ENCODE measurements at places on chromosomes 3 and 15. TPM values are rescaled to one million over a fixed set of nuclear protein-coding genes. Genes with fewer than 3 reads are reported as not detected.

GABRG3 gene
- total RNA-seq = not detected

CYP8B1 gene
- not detected for total RNA-seq

TMEM45A gene
- 10.1 TPM for total RNA-seq

GCNT3 gene
- not detected for total RNA-seq

OIP5 gene
- total RNA-seq = not detected

THRB gene
- 68.6 TPM for total RNA-seq

MAP3K13 gene
- total RNA-seq = 44.9 TPM

- DNase-seq = peak; percentile 5
Measured at GRCh38 chr15:96037584-96037983, 292.9 kb upstream of the NR2F2 start.

- DNase-seq = no peak
Measured at GRCh38 chr3:69294014-69294766, 91.7 kb downstream of the FRMD4B start.

- no peak for DNase-seq
Measured at GRCh38 chr15:101718896-101719295, 5.4 kb downstream of the TARS3 start.

- peak; percentile 4 for DNase-seq
Measured at GRCh38 chr3:119536757-119537156, 22.7 kb downstream of the CD80 start.

DNA sequence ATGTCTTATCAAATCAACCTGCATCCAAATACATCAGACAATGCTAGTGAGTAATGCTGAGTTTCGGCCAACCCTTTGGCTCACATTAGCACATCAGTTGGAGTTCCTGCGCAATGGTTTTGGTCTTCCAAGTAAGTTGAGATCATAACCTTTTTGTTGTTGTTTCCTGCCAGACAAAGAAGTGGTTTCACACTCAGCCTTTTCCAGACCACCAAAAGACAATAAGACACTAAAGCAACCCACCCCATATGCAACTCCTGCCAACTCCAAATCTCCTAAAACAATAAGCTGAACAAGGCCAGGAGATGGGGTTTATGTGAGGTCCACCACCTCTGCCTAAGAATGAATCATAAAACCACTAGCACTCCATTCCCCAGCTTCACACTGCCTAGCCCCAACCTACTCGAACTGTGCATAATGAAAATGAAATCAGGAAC lies 177.0 kb downstream of the ERC2 start:
- DNase-seq = no peak

GRCh38 chr3:40324621-40325020 lies 15.1 kb downstream of the EIF1B start:
- no peak for DNase-seq

GRCh38 chr3:160473221-160473620 lies 23.6 kb upstream of the TRIM59 start:
- DNase-seq = no peak

- no peak for DNase-seq
Measured at GRCh38 chr3:111335512-111336303, 206.3 kb upstream of the CD96 start.

- DNase-seq = no peak
Measured at GRCh38 chr3:24741506-24741905, 246.9 kb upstream of the THRB start.

DNA sequence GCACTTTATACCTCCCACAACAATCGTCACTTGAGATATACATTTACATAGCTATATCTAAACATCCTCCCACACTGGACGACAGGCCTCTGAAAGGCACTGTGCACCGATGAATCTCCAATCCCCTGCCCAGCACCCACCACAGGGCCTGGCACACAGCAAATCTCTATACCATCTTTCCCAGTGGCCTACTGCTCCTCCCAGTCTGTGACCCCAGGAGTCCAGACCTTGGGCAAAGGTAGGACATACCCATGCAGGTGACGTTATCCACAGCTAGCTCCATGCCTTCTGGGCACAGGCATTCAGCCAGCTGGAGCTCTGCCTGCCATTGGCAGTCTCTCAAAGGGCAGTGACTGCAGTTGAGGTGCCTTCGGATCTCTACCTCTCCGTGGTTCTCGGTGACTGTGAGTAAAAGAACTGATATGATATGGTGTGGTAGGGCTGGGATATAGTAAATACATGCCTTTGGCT lies 5.8 kb downstream of the LTK start:
- DNase-seq = no peak

DNA sequence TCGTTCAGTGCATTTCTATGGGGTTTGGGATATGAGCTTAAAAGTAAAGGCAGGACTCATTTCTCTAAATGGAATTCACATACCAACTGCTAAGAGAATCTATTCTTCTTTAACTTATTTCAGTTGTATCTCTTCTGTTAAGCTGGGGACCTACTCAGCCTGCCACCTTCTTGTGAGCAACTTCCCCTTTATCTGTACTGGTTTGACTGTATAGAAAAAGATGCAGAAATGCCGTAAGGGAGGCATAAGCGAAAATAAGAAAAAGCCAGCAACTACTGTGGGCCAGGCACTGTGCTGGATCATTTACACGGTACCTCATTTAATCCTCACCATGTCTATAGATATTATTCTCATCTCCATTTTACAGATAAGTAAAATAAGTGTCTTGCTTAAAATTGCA lies 38.4 kb downstream of the RBMS3 start:
- DNase-seq = no peak

DNA sequence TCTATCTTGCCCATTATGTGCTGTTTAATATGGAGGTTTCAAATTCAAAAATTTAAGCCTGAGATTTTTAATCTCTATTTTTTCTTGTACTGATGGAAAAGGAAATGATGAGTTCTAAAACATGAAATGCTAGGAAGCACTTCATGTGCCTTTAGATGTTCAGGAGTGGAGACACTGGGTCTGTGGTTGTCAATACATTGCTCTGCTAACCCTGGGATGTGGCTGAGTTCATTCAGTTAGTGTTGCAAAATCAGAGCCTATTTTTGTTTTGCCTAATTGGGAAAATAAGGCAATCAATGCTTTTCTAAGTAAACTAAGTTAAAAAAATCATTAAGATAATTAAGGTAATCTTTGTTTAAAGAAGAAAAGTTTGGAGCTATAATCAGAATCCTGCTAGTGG lies 83.1 kb downstream of the DIPK2A start:
- no peak for DNase-seq

GRCh38 chr15:55518641-55519040 lies 10.6 kb upstream of the DNAAF4 start:
- DNase-seq = no peak

GRCh38 chr15:63655683-63656372 lies 58.6 kb downstream of the FBXL22 start:
- DNase-seq = no peak

Measured in esophagus muscularis mucosa (tissue), 4 donors.